Posterior cingulate gyrus (tissue), 11 donors: ENCODE measurements at places on chromosomes 3 and 15.
A peak's percentile ranks its signal among the peaks of the same experiment; 100 is the strongest.

DNA sequence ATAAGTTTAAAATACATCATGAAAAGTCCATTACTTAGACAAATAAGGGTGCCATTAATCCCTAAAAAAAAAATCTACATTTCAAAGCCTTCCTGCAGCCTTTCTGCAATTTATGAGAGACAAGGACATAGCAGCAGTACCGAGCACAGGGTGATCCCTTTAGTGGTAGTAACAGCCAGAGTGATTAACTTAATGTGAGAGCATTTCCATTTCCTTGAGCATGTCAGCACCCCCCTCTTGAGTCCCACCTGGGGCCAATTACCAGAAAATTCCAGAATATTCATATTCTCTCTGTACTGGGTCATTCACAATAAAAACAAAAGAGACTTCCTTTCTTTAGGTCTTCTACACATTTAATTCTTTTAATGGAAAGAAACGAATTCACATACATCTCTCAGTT is 546.9 kb upstream of the CCDC54 start:
- no peak for DNase-seq

DNA sequence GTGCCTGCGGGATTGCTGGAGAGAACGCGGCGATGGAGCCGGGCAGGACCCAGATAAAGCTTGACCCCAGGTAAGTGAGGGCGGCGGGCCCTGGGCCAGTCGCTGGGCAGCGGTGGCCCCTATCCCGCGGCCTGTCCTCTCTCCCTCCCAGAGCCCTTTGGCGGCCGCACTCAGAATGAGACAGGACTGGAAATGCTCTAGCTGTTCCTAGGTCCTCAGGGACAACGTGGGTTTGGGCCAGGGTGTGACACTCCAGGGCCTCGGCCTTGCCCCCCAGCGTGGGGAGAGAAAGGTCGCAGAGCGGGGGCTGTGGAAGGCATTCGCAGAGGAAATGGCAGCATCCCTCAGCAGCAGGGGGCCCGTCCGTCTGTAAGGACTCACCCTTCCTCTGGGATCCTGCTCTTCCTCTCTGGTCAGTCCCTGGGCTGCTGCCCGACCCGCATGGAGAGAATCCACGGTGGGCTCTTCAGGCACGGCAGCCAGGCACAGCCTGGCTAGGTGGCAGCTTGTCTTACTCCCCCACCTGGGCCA is 412 bp downstream of the SLC51A start:
- peak; percentile 52 for DNase-seq

- no peak for DNase-seq
These were observed 3.3 kb downstream of the AMIGO3 start for GRCh38 chr3:49716169-49716568.

DNA sequence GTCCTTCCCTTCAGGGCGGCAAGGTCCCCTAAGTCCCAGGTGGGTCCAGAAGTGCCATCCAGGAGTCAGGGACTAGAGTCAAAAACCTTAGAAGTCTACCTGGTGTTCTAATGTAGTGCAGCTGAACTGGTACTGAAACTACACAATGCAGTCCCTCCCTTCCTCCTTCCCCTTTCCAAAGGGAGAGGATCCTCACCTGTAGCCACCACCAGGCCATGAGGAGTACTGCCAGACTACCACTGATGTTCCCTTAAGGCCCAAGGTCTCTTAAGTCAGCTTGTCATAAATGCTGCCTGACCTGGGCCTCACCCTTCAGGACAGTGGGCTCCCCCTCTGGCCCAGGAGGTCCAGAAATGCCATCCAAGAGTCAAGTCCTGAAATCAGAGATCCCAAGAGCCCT is 98.9 kb downstream of the ULK4 start:
- no peak for DNase-seq

DNA sequence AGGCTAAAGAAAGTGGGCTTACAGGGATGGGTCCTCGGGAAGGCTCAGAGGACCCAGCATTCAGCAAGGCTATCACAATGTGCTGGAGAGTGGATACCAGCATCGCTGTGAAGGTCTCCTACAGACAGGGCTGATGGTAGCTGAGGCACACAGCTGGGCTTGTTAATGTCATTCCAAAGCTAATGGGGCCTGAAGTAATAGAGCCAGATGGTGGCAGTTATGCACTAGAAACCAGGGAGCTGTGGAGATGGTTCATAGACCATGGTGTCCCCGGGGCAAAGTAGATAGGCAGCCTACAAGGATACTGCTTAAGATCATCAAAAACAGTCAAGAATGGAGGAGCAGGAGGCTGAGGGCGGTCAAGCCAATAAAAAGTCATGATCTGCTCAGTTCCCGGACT is 24.8 kb upstream of the BOC start:
- DNase-seq, result no peak

DNA sequence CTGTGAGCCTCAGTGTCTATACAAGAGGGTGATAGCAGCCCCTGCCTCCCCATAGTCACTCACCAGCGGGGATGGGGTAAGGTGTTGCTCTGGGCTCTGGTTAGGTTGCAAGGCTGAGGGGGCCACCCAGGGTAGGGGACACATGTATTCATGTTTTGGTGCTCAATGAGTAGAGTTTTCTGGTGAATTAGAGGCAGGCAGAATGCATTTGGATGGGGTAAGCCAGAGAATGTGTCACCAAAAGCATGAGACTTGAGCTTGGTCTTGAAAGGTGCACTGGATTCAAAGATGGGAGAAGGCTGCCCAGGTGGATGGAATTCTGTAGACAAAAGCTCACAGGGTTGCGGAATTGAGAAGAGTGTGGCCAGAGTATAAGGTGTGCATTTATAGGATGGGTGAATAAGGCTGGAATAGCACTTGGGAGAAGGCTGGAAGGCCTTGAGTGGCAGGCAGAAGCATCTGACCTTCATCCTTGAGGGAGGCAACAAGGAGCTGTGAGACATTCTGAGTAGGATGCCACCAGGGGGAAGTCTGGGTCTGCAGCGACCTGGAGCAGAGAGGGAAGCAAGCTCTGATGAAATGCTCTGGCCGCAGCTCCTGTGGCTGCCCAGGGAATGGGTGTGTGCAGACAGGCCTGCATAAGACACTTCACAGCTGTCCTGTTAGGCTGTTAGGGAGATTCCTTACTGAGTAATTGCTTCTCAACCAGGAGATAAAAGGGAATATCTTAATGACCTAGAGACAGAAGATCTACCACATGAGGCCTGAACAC is 149.6 kb downstream of the CHDH start:
- DNase-seq, result no peak

GRCh38 chr3:108602249-108602934 is 12.9 kb downstream of the DZIP3 start:
- DNase-seq, result no peak

GRCh38 chr3:141875893-141876380 is 506 bp upstream of the ATP1B3 start:
- DNase-seq, result peak; percentile 55

DNA sequence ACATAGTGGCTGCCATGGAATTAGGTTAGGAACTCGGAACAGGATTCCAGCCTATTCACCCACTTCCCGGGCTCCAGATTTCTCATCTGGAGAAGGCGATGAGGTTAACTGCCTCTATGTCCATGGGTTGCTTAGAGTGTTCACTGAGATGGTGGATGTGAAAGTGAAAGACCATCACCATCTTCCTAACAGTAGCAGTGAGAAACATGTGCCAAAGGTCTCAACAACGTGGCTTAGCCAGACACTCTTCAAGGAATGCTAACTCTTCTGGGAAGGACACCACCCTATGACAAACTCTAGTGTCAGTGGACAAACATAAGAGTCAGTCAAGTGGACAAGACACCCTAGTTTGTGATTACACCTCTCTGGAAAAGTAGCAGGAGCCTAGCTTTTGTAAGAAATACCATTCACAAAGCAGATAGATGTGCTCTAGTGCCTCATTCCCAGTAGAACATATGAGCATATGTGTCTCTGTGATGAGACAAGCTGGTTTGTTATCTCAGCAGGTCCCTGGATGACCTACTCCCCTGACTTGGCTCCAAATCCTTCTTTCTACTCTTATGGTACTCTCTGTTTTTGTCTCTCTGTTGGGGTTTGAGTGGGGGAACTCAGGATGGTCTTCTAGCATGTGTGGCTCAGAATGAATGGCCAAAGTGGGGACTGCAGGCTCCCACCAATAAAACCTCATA is 210.2 kb upstream of the WNT5A start:
- DNase-seq, result no peak

GRCh38 chr15:45641999-45642932 is 7.4 kb downstream of the SQOR start:
- DNase-seq, result no peak

DNA sequence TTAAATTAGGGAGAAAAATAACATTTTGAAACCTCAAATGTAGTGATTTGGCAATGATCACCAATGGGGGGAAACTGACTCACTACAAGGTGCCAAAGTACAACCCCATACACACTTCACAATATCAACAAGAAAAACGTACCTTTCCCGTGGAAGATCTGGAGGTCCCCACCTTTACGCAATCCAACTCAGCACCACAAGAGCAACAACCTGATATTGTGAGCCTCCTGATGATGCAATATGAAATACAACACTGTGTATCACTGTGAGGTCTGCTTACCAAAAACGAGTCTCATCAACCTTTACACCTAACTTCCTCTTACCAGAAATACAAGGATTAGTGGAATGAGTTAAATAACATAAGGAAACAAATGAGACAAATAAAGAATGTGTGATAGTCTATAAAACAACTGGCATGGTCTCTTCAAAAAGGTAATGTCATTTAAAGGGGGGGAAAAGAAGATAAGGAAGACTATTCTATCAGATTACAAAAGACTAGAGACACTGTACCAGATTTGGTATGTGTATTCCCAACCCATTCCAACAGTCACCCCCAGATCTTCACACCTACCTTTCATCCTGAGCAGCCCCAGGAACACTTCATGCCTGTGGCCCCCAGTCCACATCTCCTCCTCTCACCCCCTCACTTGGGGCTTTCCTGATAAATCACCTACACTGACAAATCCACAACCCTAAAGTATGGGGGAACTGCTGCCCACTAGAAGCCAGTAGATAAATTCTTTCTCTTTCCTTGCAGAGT is 27.7 kb downstream of the DLG1 start:
- DNase-seq, result no peak

DNA sequence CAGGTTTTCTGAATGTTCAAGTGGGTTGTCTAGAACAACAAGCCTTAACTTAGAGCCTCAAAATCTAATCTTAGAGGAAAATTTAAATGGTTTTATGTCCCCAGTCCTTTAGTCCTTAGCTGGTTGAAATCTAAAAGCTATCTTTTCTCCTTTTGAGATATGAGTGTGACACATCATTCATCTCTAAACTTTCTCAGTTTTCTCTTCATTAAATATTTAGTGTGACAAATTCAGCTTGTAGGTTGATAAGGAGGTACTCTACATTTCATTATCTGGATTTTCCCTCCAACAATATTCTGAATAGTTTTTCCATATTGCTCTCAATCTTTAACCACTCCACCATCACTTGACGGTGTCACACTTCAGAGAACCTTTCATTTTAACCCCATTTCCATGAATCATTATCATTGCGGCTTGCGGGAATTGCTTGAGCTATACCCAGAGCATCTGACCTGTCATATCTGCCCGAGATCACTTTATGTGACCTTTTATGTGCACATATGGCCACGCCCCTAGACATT is 16.1 kb upstream of the ATP8B4 start:
- no peak for DNase-seq

- DNase-seq, result no peak
These were observed 34.1 kb upstream of the RASGRP1 start for GRCh38 chr15:38598749-38599148.

DNA sequence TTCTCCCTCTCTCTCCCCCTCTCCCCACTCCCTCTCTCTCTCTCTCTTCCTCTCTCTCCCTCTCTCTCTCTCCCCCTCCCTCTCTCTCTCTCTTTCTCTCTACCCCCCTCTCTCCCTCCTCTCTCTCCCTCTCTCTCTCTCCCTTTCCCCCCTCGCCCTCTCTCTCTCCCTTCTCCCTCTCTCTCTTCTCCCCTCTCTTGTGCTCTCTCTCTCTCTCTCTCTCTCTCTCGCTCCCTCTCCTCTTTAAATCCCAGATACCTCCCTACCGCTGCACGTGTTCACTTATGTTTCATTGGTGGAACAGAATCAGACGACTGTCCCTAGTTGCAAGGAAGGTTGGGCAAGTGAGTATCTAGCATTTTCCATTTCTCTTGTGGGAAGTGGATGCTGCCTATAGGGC is 166.5 kb downstream of the EBLN2 start:
- no peak for DNase-seq

DNA sequence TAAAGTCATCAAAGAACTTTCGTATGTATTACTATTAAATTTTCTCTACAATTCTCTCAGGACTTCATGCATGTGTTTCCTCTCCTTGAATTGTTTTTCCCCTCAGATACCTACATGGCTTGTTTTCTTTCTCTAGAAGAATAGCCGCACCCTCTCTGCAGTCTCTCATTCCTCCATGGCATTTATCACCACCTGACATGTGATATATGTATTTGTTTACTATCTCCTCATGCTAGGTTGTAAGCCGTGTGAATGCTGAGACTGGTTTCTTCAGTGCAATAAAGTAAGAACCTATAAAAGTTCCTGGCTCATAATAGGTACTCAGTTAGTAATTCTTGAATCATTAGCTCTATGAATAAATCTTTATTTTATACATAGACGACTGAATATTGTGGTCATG is 149.2 kb downstream of the CNTN4 start:
- no peak for DNase-seq

DNA sequence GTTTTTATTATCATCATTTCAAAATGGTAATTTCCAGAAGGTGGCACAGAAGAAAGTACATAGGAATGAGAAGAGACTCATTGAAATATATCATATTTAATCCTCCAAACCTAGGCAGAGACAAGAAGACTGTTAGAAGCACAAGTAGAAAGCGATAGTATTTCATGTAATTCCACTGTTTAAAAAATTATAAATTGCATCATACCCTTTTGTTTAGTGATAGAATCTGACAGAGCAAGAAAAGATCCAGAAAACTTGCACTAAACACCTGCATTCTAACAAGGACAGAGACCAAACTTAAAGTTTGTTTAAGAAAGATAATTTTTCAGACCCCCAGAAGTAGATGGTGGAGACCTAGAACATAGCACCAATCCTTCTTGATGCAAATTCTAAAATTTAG is 56.9 kb upstream of the CD96 start:
- no peak for DNase-seq

DNA sequence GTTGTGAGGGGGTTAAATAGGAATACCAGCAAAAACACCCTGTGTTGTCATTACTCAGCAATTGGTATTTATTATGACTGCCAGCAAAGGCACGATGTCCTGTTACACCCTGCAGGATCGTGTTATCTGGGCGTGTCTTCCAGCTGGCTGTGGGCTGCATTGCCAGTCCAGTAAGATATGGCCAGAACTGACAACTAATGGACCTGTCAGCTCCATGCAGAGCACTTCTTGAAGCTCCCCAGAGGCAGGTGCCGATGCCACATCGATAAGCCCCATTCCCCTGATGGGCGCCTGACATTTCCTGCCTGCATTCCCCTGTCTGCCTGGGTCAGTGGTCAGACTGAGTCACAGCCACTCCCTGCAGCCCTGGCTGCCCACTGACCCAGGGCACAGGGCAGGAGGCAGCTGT is 79.7 kb upstream of the RASGRF1 start:
- DNase-seq, result no peak

DNA sequence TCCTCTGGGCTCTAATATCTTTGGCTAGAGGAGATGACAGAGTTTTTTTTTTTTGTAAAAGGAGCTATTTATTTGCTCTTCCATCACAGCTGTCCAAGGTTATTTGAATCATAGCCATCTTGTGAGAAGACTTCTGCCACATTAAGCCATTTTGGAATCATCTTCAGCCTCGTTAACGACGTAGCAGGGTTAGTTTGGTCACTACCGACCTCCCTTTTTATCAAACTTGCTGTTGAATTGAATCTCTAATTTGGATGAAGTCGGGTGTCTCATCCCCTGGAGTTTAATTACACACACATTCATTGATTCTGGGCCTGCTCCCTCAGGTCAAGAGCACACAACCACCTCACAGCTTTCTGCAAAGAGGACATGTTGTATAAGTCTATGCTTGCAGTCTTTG is 238.7 kb downstream of the CPNE4 start:
- DNase-seq, result no peak
